Lung (tissue), 17 donors: ENCODE measurements at places on chromosomes 1 and 21. TPM values are rescaled to one million over a fixed set of nuclear protein-coding genes. Genes with fewer than 3 reads are reported as not detected.

Gene HORMAD1
- total RNA-seq, result 0.77 TPM

Gene C4BPA
- total RNA-seq, result 158 TPM

Gene KCNN3
- 4.9 TPM for total RNA-seq

Gene GJA4
- 28.9 TPM for total RNA-seq

- no peaks in the 10 kb centered on the region for H3K36me3 ChIP-seq
- H3K4me3 ChIP-seq, result no peak overlapping the region
- peak; percentile 54 for DNase-seq
These were observed 7.9 kb upstream of the CLDN14 start for GRCh38 chr21:36487641-36488307.

GRCh38 chr1:101995984-101996745 lies 561 bp downstream of the OLFM3 start:
- no peak overlapping the region for H3K4me3 ChIP-seq
- H3K4me1 ChIP-seq, result no peaks in the 10 kb centered on the region
- no peaks in the 10 kb centered on the region for H3K27me3 ChIP-seq
- peak; percentile 0 for DNase-seq

DNA sequence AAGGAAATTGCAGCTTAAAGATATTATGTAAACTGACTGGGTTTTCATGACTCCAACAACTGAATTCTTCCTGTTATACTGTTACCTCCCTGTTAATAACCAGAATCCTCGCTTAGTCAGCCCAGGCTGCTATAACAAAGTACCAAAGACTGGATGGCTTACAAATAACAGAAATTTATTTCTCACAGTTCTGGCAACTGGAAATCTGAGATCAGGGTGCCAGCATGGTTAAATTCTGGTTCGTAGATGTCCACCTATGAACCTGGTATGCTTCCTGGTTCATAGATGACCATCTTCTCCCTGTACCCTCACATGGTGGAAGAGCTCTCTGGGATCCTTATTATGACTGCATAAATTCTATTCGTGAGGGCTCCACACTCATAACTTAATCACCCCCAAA lies 8.1 kb upstream of the TCHHL1 start:
- H3K4me3 ChIP-seq, result no peak overlapping the region
- H3K36me3 ChIP-seq, result no peaks in the 10 kb centered on the region
- DNase-seq, result no peak
- no peak overlapping the region for H3K27ac ChIP-seq

GRCh38 chr1:151920149-151920548 lies 10.8 kb upstream of the THEM4 start:
- H3K4me3 ChIP-seq, result no peak overlapping the region
- no peaks in the 10 kb centered on the region for H3K27me3 ChIP-seq
- no peaks in the 10 kb centered on the region for H3K4me1 ChIP-seq
- H3K36me3 ChIP-seq, result no peaks in the 10 kb centered on the region

GRCh38 chr1:211726467-211726995 lies 51.1 kb upstream of the NEK2 start:
- no peak for DNase-seq
- no peaks in the 10 kb centered on the region for H3K27me3 ChIP-seq
- H3K36me3 ChIP-seq, result no peaks in the 10 kb centered on the region
- H3K4me3 ChIP-seq, result no peak overlapping the region
- no peaks in the 10 kb centered on the region for H3K4me1 ChIP-seq

GRCh38 chr21:26715878-26716506 lies 129.2 kb downstream of the ADAMTS1 start:
- no peaks in the 10 kb centered on the region for H3K27me3 ChIP-seq
- H3K36me3 ChIP-seq, result no peaks in the 10 kb centered on the region
- DNase-seq, result peak; percentile 66

- H3K36me3 ChIP-seq, result no peaks in the 10 kb centered on the region
- no peak for DNase-seq
- peaks cover 20% of the 10 kb centered on the region for H3K27me3 ChIP-seq
These were observed 29.5 kb downstream of the AK4 start for GRCh38 chr1:65177457-65177856.

DNA sequence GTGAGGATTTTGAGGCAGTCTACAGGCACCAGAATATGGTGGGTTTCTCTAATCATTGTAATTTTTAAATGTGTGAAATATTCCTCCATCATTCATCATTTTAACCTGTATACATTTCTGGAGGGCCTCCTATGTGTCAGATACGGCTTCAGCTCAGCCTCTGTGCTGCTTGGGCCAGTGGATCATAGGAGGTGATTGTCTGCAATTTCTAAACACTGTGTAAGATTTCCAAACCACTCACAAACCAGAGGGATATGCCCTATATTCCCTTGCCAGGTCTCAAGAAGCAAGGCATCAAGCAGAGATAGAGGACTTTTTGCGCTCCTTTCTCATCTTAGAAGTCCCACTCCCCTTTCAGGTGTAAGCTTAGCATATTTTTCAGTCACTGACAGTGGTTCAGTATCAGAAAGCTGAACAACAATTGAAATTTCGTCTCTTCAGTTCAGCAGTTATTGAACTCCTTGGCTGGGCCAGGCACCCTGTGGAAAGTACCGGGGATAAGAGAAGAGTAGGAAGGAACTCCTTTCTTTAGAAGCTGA lies 190.9 kb downstream of the NFIA start:
- H3K27me3 ChIP-seq, result no peaks in the 10 kb centered on the region
- H3K4me3 ChIP-seq, result no peak overlapping the region
- no peaks in the 10 kb centered on the region for H3K36me3 ChIP-seq
- no peak for DNase-seq
- peak overlapping the region; percentile 9 for H3K27ac ChIP-seq

DNA sequence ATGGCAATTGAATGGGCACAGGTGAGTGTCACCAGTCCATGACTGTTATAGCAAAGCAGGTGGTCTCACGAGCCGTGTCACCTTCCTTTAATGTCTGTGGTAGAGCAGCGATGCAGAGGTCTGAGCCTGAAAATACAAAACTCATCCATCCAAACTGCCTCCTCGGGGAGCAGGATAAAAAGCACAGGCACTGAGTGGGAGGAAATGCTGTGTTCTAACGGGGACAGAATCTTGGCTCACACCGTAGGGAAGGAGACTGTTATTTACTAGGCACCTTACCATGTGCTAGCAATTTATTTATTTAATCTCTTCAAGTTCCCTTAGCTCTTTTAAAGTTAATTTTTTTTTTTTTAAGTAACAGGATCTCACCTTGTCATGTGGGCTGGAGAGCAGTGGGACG lies 1.2 kb downstream of the ASCL5 start:
- H3K4me3 ChIP-seq, result no peak overlapping the region
- DNase-seq, result no peak
- H3K27ac ChIP-seq, result no peak overlapping the region
- no peaks in the 10 kb centered on the region for H3K36me3 ChIP-seq

DNA sequence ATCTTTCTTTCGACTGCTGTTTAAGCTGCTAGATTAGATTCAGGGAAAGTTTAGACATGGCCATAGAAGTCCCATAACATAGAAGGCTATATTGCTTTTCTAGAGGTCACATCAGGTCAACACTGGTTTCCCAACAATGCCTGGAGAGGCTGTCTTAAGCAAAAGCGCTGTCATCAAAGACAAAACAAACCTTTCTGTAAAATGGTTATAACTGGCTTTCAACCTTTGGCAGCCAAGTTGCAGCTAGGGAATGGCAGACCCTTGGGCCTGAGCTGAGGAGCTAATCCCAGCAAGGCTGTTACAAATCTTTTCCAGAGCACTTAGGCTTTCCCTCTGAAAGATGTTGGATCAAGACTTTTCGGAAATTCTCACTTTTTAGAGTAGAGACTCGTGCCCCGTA lies 11.2 kb upstream of the ABCA4 start:
- H3K27me3 ChIP-seq, result no peaks in the 10 kb centered on the region
- no peak overlapping the region for H3K4me3 ChIP-seq
- H3K4me1 ChIP-seq, result no peaks in the 10 kb centered on the region
- H3K27ac ChIP-seq, result no peak overlapping the region
- DNase-seq, result no peak

GRCh38 chr1:117335376-117336086 lies 31.7 kb upstream of the MAN1A2 start:
- no peak for DNase-seq
- H3K4me3 ChIP-seq, result no peak overlapping the region
- H3K36me3 ChIP-seq, result no peaks in the 10 kb centered on the region
- H3K27ac ChIP-seq, result no peak overlapping the region

GRCh38 chr21:44377922-44378645 lies 24.7 kb downstream of the TRPM2 start:
- H3K4me3 ChIP-seq, result no peak overlapping the region
- H3K4me1 ChIP-seq, result no peaks in the 10 kb centered on the region
- no peak for DNase-seq
- no peaks in the 10 kb centered on the region for H3K36me3 ChIP-seq

- H3K36me3 ChIP-seq, result no peaks in the 10 kb centered on the region
- H3K27me3 ChIP-seq, result peaks cover 6% of the 10 kb centered on the region
- H3K27ac ChIP-seq, result no peak overlapping the region
- H3K4me3 ChIP-seq, result no peak overlapping the region
These were observed 8.3 kb upstream of the KCNAB2 start for GRCh38 chr1:6037338-6037762.

GRCh38 chr1:213371525-213371846 lies 320.4 kb downstream of the RPS6KC1 start:
- no peaks in the 10 kb centered on the region for H3K4me1 ChIP-seq
- H3K4me3 ChIP-seq, result no peak overlapping the region
- no peak for DNase-seq
- no peak overlapping the region for H3K27ac ChIP-seq
- H3K36me3 ChIP-seq, result no peaks in the 10 kb centered on the region

GRCh38 chr1:67713057-67713846 lies 28.3 kb downstream of the GADD45A start:
- H3K4me1 ChIP-seq, result no peaks in the 10 kb centered on the region
- H3K4me3 ChIP-seq, result no peak overlapping the region
- DNase-seq, result no peak
- no peaks in the 10 kb centered on the region for H3K27me3 ChIP-seq
- no peak overlapping the region for H3K27ac ChIP-seq
- H3K36me3 ChIP-seq, result no peaks in the 10 kb centered on the region
